Stimulated activated CD4-positive, alpha-beta T cell treated with anti-CD3 and anti-CD28 coated beads, Interleukin-1b, Interleukin-23, amount 100 ng/mL, for 1 hour (primary cell): ENCODE measurements at places on chromosomes 16 and 17.

GRCh38 chr17:77916264-77916663 lies 42.2 kb upstream of the TNRC6C start:
- no peak for DNase-seq

GRCh38 chr17:60387666-60388065 lies 4.3 kb downstream of the USP32 start:
- no peak for DNase-seq

GRCh38 chr16:66389256-66390176 lies 23.0 kb downstream of the CDH5 start:
- DNase-seq, result no peak

DNA sequence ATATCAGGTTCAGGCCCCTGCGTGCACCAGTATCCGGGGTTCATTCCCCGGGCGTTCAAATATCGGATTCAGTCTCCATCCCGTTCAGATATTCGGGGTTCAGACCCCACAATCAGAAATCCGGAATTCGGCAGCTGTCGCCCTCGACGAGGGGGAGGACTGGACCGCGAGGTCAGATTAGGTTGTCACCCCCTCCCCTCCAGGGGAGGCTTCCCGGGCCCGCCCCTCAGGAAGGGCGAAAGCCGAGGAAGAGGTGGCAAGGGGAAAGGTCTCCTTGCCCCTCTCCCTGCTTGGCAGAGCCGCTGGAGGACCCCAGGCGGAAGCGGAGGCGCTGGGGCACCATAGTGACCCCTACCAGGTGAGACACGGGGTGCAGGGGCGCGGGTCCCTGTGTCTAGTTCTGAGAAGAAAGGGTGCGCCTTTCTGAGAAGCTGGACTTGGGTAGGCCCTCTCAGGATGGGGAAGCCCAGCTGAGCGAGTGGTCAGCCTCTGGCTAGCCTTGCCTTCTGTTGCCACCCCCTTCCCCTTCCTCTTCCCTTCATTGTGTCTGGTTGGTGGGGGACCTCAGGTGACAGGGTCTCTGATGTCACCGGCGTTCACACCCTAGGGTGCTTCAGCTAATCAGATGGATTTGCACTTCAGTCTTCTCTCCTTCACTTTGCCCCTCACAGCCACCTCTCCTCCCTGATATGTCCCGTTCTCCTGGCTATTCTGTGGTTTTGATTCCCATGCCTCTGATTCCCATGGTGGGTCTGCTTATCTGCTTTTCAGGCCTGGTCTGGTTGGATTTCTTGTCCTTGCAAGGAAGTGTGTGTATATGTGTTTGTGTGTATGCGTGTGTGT lies 844 bp downstream of the TAOK2 start:
- no peak for DNase-seq

- no peak for DNase-seq
Measured at GRCh38 chr16:10296956-10297340, 88.9 kb upstream of the ATF7IP2 start.

DNA sequence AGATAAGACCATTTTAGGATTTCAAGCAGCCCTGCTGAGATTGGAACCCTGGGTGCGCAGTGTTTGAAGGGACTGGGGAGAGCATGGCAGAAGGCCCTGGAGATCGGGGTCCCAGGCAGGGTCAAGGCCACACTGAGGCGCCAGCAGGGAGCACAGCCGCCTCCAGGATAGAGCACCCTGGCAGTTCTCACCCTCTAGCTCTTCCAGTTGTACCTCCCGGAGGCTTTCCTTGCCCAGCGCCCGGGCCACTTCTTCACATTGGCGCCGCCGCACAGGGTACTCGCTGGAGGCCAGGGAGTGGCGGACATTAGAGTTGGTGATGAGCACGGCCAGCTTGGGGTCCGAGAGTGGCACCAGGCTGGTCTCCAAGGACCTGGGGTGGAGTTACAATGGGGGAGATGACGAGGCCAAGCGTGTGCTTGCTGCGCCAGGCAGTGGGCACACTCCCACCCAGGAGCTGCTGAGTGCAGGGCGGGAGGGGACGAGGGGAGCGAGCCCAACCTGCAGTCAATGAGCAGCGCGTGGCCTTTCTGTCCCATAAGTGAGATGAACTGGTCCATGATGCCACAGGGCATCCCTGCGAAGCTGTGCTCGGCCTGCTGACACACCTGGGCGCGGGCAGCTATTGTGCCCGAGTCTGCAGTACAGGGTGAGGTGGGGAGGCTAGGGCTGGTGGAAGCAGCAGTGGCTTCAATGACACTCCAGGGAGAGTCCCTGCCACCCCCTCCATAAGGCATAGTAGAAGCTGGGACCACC lies 2.3 kb downstream of the GALK1 start:
- DNase-seq, result no peak

GRCh38 chr16:9102379-9102778 lies 10.9 kb downstream of the HAPSTR1 start:
- DNase-seq, result no peak

GRCh38 chr17:58626905-58627304 lies 64.9 kb downstream of the TEX14 start:
- DNase-seq, result no peak

DNA sequence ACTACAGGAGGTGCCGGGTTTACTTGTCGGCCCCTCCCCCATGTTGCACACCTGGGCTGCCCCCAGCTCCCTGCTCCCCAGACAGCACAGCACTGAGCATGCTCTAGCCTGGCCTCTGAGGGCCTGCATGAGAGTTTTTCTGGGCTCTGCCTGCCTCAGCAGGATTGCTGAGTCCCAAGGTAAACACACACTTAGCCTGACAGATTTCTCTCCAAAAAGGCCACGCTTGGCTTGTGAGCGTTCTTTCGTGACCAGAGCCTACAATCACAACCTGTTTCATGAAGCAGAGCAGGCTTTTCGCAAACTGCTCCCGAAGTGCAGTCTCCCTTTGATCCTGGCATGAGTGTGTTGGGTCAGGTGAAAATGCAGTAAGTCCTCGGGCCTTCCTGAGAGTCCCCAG lies 9.8 kb upstream of the CD300E start:
- no peak for DNase-seq

GRCh38 chr16:13921328-13921727 lies 1.4 kb downstream of the ERCC4 start:
- no peak for DNase-seq

GRCh38 chr16:55506708-55507107 lies 2.2 kb upstream of the LPCAT2 start:
- DNase-seq, result no peak

DNA sequence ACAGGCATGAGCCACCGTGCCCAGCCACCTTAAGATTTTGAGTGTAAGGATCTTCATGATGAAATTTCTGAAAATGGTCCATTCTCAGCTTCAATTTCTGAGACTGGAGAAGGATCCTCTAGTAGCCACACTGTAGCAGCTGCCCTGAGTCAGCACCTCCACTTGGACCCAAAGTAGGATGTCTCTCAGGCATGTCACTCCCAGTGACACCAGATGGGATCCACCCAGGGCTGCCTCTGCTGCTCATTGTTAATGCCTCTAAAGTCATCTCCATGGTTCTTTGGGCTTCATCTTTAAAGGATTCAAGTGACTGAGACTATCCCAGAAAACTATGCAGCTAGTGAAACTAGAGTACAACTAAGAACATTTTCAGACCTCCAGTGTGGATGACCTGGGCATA lies 7.9 kb downstream of the PLD6 start:
- DNase-seq, result no peak

GRCh38 chr17:65102788-65103187 lies 34.4 kb upstream of the RGS9 start:
- DNase-seq, result no peak

DNA sequence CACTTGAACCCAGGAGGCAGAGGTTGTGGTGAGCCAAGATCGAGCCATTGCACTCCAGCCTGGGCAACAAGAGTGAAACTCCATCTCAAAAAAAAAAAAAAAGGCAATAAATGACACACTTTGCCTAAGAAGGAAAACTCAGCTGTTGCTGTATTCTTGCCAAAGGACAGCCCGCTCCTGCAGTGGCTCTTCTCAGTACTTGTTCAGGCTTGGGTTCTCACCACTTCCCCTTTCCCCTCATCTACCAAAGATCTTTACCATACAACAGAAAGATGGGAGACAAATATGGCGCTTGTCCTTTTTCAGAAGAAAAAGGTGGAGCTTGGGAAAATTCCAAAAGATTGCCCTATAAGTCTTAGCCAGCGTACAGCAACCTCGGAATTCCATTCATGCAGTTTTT lies 58.5 kb downstream of the MYH13 start:
- DNase-seq, result no peak

DNA sequence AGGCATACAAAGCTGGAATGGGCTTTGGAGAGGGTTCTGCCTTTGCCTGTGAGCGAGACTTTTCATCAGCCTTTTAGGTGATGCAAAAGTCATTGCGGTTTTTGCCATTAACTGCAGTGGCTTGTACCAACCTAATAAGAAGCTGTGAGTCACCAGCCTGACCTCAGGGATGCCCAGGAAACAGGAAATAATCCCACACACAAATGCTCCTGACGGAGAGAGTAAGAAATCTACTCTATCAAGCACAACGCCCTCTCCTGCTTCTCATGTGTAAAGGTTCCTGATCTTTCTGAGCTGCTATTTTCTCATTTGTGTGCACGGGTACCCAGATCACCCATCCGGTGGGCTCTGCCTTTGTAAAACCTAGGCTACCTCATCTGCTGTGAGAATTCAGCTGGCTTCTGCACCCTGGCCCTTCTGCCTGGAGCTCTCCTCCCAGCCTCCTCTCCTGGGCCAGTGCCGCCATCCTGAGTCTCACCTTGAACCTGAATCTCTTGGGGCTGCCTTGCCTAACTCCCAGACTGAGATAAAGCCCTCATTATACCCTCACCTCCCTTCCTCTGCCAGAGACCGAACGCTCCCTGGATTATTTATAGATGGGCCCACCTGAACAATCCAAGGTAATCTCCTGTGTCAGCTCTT lies 299.7 kb downstream of the C16orf95 start:
- no peak for DNase-seq

DNA sequence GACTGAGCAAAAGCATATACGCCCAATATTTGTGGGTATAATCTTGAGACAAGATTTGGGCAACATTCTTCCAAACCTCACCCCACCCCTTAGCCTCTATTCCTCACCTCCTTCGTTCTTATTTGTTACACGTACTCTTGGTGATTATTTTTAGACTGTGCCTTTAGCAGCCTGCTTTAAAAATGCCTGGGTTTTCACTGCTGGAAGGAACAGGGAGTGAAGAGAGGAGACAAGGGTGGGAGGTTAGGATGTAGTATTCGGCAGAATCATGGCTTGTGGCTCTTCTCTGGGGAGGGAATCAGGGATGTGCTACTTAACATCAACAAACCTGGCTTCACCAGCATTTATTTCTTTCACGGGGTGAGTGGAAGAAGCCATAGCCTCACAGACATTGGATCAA lies 11.6 kb downstream of the ALKBH5 start:
- no peak for DNase-seq

DNA sequence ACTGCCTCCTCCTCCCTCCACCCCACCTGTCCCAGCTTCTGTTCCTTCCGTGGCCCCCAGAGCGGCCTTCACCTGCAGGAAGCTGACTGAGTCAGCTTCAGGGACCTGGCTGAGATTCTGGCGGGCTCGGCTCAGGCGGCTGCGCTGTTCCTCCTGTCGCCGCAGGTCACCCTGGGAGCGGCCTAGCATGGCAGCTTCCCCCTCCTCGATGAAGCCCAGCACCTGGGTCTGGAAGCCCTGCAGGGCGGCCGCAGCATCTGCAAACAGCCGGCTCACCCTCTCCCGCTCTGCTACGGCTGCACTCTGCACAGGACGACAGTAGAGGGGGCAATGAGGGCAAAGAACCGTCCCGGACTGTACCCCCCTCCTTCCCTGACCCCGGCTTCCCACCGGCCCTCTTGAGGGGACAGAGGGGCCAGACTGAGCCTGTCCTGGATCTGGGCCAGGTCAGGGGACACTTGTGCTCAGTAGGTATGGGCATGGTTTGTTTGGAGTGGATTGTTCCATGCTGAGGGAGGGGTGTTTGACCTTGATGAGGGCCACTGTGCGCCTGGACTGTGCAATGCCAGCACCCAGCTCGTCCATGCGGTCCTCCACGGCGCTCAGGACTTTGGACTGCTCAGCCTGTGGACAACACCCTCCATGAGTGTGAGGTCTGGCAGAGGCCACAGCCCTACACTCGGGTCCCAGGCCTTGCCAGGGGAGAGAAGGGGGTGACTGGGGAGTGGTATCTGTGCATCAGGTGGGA lies 2.0 kb downstream of the TRIM47 start:
- no peak for DNase-seq

DNA sequence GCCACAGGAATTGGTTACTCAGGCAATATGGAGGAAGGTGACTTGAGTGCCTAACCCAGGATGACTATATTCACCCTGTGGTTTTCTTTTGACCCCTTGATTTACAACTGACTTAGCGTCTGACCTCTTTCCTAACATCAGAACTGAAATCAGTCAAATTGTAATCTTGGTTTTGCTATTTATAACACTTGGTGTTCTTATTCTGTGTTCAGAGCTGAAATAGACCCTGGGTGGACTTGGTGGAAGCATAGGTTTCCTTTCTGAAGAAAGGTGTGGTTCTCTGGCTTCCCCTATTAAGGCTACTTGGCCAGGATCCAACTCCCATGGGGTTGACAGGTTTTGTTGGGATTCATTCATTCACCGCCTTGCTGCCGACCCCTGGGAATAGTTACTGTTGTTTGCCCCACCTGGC lies 80.8 kb downstream of the CLEC16A start:
- DNase-seq, result no peak

DNA sequence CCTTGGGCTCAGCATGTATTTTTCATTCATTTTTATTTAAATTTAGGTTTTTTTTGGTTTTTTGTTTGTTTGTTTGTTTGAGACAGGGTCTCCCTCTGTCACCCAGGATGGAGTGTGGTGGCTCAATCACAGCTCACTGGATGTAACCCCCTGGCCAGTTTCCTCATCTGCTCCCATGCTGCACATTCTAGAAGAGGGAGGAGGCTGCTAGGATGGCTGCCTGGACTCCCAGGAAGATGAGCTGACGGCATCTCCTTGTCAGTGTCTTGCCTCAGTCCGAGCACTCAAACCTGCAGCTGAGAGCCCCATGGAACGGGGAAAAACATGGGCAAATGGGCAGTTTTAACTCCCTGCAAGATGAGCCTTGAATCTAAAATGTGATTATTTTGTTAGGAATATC lies 7.5 kb downstream of the MEAK7 start:
- no peak for DNase-seq

GRCh38 chr17:79996291-79996690 lies 39.4 kb downstream of the TBC1D16 start:
- DNase-seq, result no peak

- no peak for DNase-seq
Measured at GRCh38 chr17:2018716-2019510, 6.2 kb downstream of the RTN4RL1 start.

- no peak for DNase-seq
Measured at GRCh38 chr17:81438688-81439087, 43.4 kb downstream of the BAHCC1 start.

GRCh38 chr16:49726155-49726554 lies 129.8 kb downstream of the ZNF423 start:
- no peak for DNase-seq

GRCh38 chr17:8466456-8466855 lies 30.8 kb downstream of the NDEL1 start:
- no peak for DNase-seq
